Activated effector memory CD4-positive, alpha-beta T cell treated with Interleukin-2 at 50 U/mL for 16 hours (primary cell): ENCODE measurements at places on chromosomes 13 and 19.

- DNase-seq: no peak
Measured at GRCh38 chr19:45173816-45174215, 4.2 kb downstream of the TRAPPC6A start.

- no peak for DNase-seq
Measured at GRCh38 chr13:73366241-73366640, 307.4 kb downstream of the KLF5 start.

GRCh38 chr19:47068246-47068645, 19.8 kb upstream of the TMEM160 start:
- no peak for DNase-seq

- DNase-seq: no peak
Measured at GRCh38 chr13:109381546-109382180, 404.7 kb downstream of the IRS2 start.

GRCh38 chr13:91529739-91530482, 131.5 kb downstream of the GPC5 start:
- no peak for DNase-seq
